ENCODE measurements at places on chromosomes 6 and 20. TPM values are rescaled to one million over a fixed set of nuclear protein-coding genes. Genes with fewer than 3 reads are reported as not detected.
A peak's percentile ranks its signal among the peaks of the same experiment; 100 is the strongest.

GRCh38 chr20:41304424-41305079, 13.0 kb downstream of the ZHX3 start:
- no peaks in the 10 kb centered on the region for H3K36me3 ChIP-seq
- H3K4me1 ChIP-seq: no peaks in the 10 kb centered on the region
- DNase-seq: no peak
- no peak overlapping the region for H3K4me3 ChIP-seq

GRCh38 chr6:134714113-134714512, 235.8 kb downstream of the ALDH8A1 start:
- no peaks in the 10 kb centered on the region for H3K27me3 ChIP-seq
- peaks cover 5% of the 10 kb centered on the region for H3K36me3 ChIP-seq
- peak overlapping the region; percentile 37 for H3K4me3 ChIP-seq
- DNase-seq: peak; percentile 4

DNA sequence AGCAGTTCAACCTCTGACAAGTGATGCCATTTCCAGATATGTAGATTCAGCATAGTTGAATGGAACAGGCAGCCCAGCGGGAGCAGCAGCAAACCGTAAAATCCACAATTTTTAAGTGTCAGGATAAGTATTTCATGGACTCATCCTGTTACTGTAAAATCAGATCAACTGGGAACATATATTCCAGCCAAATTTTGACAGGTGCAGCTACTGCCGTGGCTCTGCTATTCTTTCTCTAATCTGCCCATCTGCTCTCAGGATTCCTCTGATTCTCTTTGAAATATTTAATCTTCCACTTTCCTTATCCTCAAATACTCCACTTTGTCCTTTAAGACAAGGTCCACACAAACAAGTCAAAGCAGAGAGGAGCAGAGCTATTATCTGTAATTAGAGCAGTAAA, 245.4 kb upstream of the ASCC3 start:
- no peak overlapping the region for H3K4me3 ChIP-seq
- DNase-seq: no peak
- H3K27me3 ChIP-seq: no peaks in the 10 kb centered on the region
- no peak overlapping the region for H3K27ac ChIP-seq

GRCh38 chr6:149834513-149835481, 29.4 kb downstream of the LRP11 start:
- no peaks in the 10 kb centered on the region for H3K36me3 ChIP-seq
- H3K27me3 ChIP-seq: no peaks in the 10 kb centered on the region
- no peak overlapping the region for H3K4me3 ChIP-seq
- H3K27ac ChIP-seq: no peak overlapping the region

GRCh38 chr6:67064323-67064722, 1357.3 kb upstream of the EYS start:
- DNase-seq: no peak
- no peaks in the 10 kb centered on the region for H3K27me3 ChIP-seq
- H3K4me3 ChIP-seq: no peak overlapping the region

- no peaks in the 10 kb centered on the region for H3K36me3 ChIP-seq
- H3K27ac ChIP-seq: no peak overlapping the region
- DNase-seq: no peak
- H3K4me1 ChIP-seq: no peaks in the 10 kb centered on the region
Observed at GRCh38 chr20:24681634-24682495, 212.4 kb downstream of the SYNDIG1 start.

DNA sequence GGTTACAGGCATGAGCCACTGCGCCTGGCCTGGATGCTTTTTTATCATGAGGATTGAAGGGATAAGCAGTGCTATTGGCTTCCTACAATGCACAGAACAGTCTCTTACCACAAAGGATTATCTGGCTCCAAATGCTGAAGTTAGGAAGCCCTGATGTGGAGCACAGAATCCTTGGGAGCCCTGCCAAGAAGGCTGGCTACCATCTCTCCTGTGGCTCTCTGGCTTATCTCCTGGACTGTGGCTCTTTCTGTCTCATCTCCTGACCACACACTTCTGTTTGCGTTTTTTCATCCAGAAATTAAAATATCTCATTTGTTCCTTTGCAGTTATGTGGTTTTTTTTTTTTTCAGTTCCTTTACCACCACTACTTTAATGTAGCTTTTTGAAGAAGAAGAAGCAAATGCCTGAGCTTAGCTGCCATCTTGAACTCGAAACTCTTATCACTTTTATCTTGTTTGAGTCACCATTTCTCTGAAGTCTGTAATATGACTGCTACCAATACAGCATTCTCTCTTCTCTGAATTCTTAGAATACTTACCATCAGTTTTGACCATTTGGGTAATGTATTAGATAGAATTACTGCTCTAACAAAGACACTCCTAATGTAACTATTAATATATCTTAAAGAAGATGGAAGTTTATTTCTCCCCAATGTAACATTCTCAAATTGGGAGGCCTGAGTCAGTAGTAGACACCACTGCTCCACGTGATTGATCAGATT, 1044.7 kb downstream of the KIF16B start:
- DNase-seq: no peak
- peaks cover 11% of the 10 kb centered on the region for H3K27me3 ChIP-seq
- H3K4me1 ChIP-seq: no peaks in the 10 kb centered on the region

DNA sequence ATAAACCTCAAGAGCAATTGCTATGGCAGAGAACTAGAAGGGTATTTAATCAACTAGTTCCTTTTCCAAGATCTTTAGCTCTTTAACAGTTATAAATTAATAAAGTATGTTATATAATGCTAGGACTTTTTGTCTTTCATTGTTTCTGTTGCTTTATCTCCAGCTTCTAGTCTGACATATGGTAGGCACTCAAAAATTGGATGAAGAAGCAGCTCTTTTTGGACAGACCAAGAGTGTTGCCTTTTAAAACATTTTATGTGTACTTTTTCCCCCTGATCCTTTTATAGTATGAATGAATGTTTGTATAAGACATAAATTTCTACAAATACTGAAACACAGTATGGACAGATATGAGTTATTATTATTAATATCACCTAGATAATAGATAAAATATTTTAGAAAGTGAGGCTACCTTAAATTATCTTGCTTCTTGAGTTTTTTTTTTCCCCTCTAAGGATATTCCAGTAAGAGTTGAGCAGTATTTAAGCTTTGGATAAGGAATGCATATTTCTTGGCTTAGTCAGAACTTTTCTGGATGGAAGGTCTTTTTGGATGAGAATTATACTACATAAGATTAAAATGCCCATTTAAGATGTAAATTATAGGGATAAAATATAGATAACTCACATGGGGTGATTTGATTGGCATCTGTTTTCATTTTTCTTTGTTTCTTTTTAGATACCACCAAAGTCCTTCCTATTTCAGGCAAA, 16.6 kb downstream of the LAMA2 start:
- no peak overlapping the region for H3K4me3 ChIP-seq
- no peak for DNase-seq

- H3K27ac ChIP-seq: no peak overlapping the region
- H3K4me3 ChIP-seq: no peak overlapping the region
- DNase-seq: no peak
- H3K27me3 ChIP-seq: no peaks in the 10 kb centered on the region
- H3K36me3 ChIP-seq: no peaks in the 10 kb centered on the region
- H3K4me1 ChIP-seq: no peaks in the 10 kb centered on the region
Observed at GRCh38 chr6:23137611-23138010, 568.2 kb downstream of the HDGFL1 start.

GRCh38 chr6:128882560-128882959, 378 bp upstream of the LAMA2 start:
- no peak for DNase-seq
- no peaks in the 10 kb centered on the region for H3K27me3 ChIP-seq
- H3K4me1 ChIP-seq: no peaks in the 10 kb centered on the region
- H3K27ac ChIP-seq: no peak overlapping the region

DNA sequence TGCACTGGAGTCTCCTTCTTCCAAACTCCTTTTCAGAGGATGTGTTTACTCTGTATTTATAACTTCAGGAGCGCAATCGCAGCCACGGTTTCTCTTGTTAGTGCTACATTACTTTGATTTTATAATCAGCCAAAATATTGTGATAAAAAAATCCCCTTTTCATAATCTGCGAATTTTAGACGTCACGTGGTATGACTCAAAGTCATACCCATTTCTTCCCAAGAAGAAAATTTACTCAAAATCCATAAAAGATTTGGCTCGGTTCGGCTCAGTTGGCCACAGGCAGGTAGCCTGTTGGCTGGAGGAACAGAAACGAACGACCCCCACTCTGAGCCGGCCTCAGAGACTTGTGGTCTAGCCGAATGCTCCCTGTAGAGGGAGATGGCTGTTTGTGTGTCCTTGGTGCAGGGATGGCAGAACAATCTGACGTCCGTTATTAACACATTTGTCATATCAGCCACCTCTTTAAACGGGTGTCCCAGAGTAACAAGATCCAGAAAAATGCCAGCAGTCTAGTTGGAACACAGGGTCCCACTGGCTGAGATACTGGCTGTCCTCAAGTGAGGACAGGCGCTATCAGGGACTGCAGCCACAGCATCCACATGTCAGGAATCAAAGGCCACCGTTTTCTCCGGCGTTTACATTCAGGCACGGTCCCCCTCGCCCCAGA, 247.6 kb downstream of the DLL1 start:
- peaks cover 44% of the 10 kb centered on the region for H3K27me3 ChIP-seq
- no peak for DNase-seq
- no peaks in the 10 kb centered on the region for H3K36me3 ChIP-seq

- peak overlapping the region; percentile 17 for H3K27ac ChIP-seq
- no peak for DNase-seq
- H3K36me3 ChIP-seq: no peaks in the 10 kb centered on the region
Observed at GRCh38 chr20:4512891-4513550, 208.7 kb upstream of the PRND start.

DNA sequence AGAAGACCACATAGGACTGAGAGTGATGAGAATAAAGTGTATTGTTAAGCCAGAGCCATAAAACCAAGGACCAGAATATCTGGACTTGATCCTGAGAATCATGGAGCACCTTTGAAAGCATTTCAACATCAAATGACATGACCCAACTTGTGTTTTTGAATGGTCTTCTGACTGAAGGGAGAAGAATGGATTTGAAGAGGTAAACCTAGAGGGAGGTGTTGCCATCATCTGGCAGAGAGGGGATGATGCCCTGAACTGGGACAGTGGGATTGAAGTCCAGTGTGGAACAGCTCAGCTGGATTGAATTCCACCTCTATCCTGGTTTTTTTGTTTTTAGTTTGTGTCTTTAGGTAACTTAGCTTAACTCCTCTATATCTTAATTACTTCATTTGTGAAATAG, 570.0 kb downstream of the TBC1D32 start:
- no peaks in the 10 kb centered on the region for H3K36me3 ChIP-seq
- H3K27ac ChIP-seq: no peak overlapping the region
- H3K27me3 ChIP-seq: no peaks in the 10 kb centered on the region
- H3K4me3 ChIP-seq: no peak overlapping the region
- no peaks in the 10 kb centered on the region for H3K4me1 ChIP-seq

GRCh38 chr6:33088258-33088930, 12.6 kb downstream of the HLA-DPB1 start:
- no peak overlapping the region for H3K4me3 ChIP-seq
- peaks cover 83% of the 10 kb centered on the region for H3K27me3 ChIP-seq
- no peak overlapping the region for H3K27ac ChIP-seq
- no peaks in the 10 kb centered on the region for H3K36me3 ChIP-seq
- H3K4me1 ChIP-seq: peaks cover 8% of the 10 kb centered on the region

- H3K27me3 ChIP-seq: no peaks in the 10 kb centered on the region
- H3K4me1 ChIP-seq: no peaks in the 10 kb centered on the region
Observed at GRCh38 chr6:119637768-119638167, 288.2 kb upstream of the MAN1A1 start.

DNA sequence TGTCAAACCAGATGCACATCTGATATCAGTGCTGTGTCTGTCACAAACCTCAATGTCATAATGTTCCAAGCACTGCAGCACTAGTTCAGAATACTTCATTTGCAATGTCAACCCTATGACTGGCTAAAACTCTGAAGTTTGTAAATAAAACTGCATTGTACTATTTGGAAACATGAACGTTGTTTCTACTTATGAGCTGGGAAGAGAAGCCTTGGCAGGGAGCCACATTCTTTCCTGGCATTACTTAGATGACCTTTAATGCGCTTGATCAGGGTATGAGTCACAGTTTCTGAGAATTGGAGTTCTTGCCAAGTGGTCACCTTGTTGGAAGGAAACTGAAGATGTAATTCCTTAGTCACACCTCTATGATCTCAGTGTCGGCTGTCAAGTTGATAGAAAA, 664.8 kb upstream of the MMS22L start:
- no peaks in the 10 kb centered on the region for H3K4me1 ChIP-seq
- H3K36me3 ChIP-seq: no peaks in the 10 kb centered on the region
- H3K27ac ChIP-seq: no peak overlapping the region
- peak; percentile 81 for DNase-seq
- H3K4me3 ChIP-seq: no peak overlapping the region
- no peaks in the 10 kb centered on the region for H3K27me3 ChIP-seq

DNA sequence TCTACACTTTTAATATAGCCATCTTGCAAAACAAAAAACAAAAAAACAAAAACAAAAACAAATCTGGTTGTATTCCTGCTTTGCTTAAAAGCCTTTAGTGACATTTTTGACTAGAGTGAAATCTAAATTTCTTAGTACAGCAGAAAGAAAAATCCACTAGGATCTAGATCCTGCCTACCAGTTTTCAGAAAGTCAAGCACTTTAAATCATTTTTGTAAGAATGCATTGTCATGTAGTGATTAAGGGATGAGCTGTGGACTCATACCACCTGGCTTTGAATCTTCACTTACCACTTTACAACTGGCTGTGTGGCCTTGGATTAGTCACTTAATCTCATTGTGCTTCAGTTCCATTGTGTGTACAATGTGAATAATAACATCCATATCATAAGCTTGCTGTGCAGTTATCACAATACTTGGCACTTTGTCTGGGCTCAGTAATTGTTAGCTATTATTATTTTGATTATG, 4.0 kb downstream of the MKKS start:
- H3K4me3 ChIP-seq: no peak overlapping the region
- peaks cover 53% of the 10 kb centered on the region for H3K4me1 ChIP-seq
- no peak overlapping the region for H3K27ac ChIP-seq
- no peak for DNase-seq
- peaks cover 30% of the 10 kb centered on the region for H3K36me3 ChIP-seq

- no peak for DNase-seq
- H3K4me3 ChIP-seq: peak overlapping the region; percentile 34
- H3K27me3 ChIP-seq: peaks cover 66% of the 10 kb centered on the region
Observed at GRCh38 chr20:32582659-32583580, 2.2 kb downstream of the NOL4L start.

XRN2 gene
- 24.7 TPM for total RNA-seq

LAMA4 gene
- 85.8 TPM for total RNA-seq

PPP1R3G gene
- total RNA-seq: 0.20 TPM

KIFC1 gene
- total RNA-seq: 105 TPM

LY6G5C gene
- 5.4 TPM for total RNA-seq

MLIP gene
- total RNA-seq: 1.4 TPM

C2 gene
- total RNA-seq: 6.3 TPM

EPB41L1 gene
- 184 TPM for total RNA-seq

Data from Calu3 (cell line).